ENCODE measurements at places on chromosomes 6 and 20.

GRCh38 chr6:68572525-68572924 is 62.6 kb upstream of the ADGRB3 start:
- DNase-seq = peak; percentile 43

- DNase-seq = peak; percentile 75
These were observed at the start of gene HLA-DQA1 for GRCh38 chr6:32637219-32637880. TSS of gene HLA-DQA1 (plus strand) at chr6:32637406. CDS start at chr6:32637459, 53 bp downstream.

GRCh38 chr6:120826253-120826652 is 508.0 kb downstream of the TBC1D32 start:
- no peak for DNase-seq

- DNase-seq = no peak
These were observed 277.0 kb upstream of the PTCHD4 start for GRCh38 chr6:48388044-48388443.

DNA sequence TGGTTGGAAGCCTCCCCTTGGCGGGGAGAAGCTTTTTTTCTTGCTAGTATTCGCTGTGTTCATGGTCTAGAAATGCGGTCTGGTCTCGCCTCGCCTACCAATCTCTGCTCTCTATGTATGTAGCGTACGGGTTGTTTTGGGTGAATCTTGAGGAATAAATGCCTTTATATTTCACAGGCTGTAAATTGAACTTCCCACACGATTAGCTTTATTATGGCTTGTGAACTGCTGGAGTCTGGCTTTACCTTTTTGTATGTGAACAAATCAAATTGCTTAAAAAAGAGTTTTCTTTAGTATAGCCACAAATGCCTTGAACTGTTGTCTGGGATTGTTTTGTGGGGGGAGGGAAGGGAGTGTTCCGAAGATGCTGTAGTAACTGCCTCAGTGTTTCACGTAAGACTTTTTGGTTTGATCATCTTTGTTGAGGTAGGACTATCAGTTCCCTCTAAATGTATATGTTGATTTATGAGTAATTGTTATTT is 2.2 kb downstream of the INSM1 start:
- DNase-seq = no peak

GRCh38 chr6:85451565-85452306 is 1.9 kb downstream of the NT5E start:
- no peak for DNase-seq

DNA sequence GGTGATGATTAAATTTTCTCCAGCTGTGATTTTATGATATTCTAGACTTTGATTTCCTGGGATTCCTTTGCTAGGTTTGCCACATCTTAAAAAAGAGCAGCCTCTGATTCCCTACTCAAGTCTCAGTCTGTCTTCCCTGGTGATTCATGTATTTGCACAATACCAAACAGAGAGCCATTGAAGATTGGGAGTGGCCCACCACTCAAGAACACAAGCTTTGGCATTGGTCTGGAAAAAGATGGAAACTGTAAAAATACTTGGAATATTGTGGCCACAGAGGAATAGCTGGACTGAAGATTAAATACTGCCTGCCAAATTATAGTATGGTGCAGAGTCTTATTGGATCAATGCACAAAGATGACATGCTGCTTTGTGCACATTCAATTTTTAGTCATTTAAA is 32.9 kb downstream of the PTCHD4 start:
- no peak for DNase-seq

- DNase-seq = no peak
These were observed 189.5 kb downstream of the THBS2 start for GRCh38 chr6:169064194-169064593.

GRCh38 chr6:12030993-12031550 is 19.0 kb downstream of the HIVEP1 start:
- no peak for DNase-seq

DNA sequence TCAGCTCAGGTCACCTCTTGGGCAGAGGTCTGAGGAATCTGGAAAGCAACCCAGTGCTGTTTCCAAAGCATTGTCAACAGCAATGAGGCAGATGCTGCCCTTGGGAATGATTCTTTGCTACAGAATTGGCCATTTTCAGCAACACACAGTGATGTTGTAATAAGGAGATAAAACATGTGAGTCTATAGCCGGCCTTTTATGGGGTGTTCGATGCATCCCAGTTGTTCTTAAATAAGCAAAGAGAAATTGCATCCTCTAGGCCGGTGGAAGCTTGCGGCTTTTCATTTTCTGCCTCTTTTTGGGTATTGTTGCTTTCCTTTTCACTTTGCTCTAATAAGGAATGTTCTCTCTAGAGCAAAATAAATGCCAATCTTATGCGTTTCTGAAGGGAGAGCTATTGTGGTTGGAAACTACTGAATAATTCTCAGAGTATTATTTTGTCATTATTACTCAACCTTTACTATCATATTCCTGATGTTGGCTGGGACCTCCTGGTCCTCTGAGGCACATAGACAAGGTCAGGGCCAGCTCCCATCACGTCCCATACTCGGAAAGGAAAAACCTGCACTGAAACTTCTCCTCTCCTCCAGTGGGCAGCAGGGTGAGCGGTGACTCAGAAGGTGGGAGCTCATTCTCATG is 214.2 kb downstream of the CDH26 start:
- DNase-seq = no peak

- DNase-seq = no peak
These were observed 348.3 kb downstream of the FRK start for GRCh38 chr6:115712291-115712961.

DNA sequence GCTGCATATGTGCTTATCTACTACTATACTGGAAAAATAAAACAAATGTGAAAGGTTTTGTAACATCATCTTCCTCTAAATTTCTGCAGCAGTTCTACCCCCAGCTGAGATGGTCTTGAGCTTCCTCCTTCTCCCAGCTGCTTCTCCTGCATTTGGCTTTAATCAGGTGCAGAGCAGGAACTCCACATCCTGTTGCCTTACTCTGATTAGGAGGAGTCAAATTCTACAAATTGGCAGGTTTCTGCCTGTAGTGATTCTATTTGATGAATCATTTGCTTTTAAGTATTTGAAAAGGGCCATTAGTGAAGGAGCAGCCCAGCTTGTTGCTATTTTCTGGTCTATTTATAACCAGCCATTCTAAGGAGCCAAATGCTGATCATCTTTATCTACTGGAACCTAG is 224.5 kb downstream of the GMDS start:
- DNase-seq = peak; percentile 13

DNA sequence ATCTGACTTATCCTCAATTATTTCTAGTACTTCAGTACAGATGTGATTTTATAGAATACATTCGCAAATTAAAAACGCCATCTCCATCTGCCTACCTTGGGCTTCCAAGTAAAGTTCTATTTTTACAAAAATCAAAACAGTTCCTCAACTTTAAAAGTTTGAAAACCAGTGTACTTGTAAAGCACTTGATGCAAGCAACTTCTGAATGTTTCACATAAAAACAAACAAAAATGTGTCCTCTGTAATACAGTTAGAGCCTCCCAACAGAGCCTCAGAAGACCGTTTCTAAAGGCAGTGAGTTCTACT is 384 bp upstream of the MANEA start:
- DNase-seq = no peak

DNA sequence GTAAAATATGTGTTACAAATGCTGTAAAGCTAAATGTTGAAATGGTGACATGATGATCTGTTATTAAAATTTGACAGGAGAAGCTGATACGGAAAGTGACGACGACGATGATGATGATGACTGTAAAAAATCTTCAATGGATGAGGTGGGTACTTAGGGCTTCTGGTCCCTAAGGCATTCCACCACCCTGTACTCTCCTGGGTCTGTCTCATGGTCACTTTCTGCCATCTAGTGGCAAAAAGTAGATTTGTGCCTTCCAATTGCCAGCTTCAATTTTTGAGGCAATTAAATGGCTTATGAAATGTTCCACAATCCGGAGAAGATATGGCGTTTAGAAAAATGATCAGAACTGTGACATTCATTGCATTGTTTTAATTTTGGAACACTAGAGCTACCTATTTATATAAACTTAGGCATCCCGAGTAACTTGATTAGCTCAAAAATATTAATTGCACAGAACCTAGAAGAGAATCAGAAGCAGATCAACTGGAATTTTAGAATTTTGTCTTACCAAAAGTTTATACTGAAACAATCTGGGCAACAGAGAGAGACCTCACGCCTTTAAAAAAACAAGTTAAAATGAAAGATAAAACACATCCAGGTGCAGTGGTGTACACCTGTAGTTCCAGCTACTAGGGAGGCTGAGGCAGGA is 346.5 kb upstream of the PLCB4 start:
- peak; percentile 78 for DNase-seq

- DNase-seq = no peak
These were observed 219.8 kb upstream of the UFL1 start for GRCh38 chr6:96301781-96302180.

DNA sequence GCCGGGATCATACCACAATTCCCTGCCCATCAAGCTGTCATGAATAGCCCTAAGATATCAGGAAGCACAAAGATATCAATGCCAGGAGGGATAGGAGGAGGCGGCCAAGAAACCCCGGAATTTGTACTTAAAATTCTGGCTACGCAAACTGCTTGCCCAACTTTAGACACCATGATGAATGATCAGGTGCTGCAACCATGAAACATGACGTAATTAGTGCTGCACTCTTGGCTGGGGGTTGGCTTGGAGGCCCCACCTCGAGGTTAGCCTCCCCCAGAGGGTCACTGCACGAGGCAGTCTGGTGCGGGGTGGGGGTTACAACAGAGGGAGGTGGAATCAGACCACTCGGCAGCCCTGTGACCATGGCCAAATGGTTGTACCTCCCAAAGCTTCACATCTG is 8.9 kb downstream of the SIRPA start:
- no peak for DNase-seq

- DNase-seq = no peak
These were observed 129.1 kb downstream of the SASH1 start for GRCh38 chr6:148471624-148472159.

DNA sequence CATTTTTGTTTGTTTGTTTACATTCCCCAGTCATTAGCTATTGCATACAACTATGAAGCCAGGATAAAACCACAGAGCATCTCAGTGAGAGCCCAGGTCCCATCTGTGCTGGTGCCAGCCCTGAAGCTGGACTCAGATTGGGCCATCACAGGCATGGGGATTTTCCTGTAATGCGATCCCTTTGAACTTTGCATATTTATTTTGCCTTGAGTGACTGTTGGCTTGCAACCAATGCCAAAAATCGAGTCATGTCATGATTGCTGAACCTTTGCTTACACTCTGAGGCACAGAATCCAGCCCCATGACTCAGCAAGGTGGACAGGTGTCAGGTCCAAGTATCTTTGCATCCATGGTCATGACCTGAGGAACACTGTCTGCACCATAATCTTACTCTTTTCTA is 46.2 kb upstream of the GGTLC1 start:
- no peak for DNase-seq

GRCh38 chr20:62642666-62643520 is 590 bp downstream of the SLCO4A1 start:
- DNase-seq = peak; percentile 45

DNA sequence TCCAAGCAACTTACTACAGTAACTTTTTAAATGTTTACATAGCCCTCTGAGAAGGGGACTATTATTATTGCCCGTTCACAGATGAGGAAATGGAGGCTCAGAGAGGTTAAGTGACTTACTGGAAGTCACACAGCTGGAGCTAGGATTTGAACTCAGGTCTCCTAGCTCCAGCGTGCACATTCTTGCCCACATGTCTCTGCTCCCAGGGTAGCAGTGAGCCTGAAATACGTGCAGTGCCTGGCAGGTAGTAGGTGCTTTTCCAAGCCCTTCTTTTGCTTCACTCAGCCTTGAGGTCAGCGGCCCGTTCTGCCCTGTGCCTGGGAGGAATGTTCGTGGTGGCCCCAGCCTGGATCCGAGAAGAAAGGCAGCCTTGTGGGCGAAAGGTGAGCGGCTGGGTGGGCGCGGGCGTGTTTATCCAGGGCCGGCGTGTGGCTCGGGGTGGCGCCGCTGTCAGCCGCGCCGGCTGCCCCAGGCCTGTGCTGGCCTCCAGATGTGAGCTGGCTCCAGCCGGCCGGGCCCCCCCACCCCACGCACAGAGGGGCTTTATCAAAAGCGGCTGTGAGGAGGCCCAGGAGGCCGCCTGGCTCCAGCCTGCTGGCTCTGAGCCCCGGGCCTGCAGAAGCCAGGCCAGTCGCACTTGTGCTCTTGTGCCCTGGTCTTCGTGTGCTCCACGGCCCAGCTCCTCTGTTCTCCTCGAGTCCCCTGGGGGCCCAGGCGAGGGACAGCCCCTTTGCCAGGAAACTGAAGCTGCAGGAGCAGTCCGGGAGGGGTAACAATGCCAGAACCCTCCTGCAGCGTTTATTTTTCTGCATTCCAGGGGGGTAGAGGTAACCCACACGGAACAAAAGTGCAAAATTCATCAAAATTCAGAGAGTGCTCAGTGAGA is 58.1 kb downstream of the UBE2V1 start:
- DNase-seq = no peak

GRCh38 chr6:165702669-165703068 is 39.6 kb upstream of the PDE10A start:
- no peak for DNase-seq

GRCh38 chr6:50264995-50265571 is 215.4 kb upstream of the DEFB112 start:
- DNase-seq = no peak

DNA sequence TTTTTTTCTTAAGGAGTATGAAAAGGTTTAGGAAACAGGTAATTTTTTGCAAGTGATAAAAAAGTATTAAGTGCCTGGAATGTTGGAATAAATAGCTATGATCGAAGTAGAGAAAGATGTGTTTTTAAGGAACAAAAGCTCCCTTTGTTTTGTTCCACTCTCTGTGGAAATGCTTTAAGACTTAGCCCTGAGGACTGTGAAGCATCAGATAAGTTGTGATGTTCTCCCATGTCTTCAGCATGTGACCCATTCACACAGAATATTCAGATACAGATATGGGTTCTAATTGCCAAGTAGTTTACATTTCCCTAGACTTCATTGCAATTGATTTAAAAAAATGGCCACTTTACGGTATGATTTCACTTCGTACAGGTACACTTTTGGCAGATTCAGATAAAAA is 80.6 kb downstream of the KCNQ5 start:
- no peak for DNase-seq

DNA sequence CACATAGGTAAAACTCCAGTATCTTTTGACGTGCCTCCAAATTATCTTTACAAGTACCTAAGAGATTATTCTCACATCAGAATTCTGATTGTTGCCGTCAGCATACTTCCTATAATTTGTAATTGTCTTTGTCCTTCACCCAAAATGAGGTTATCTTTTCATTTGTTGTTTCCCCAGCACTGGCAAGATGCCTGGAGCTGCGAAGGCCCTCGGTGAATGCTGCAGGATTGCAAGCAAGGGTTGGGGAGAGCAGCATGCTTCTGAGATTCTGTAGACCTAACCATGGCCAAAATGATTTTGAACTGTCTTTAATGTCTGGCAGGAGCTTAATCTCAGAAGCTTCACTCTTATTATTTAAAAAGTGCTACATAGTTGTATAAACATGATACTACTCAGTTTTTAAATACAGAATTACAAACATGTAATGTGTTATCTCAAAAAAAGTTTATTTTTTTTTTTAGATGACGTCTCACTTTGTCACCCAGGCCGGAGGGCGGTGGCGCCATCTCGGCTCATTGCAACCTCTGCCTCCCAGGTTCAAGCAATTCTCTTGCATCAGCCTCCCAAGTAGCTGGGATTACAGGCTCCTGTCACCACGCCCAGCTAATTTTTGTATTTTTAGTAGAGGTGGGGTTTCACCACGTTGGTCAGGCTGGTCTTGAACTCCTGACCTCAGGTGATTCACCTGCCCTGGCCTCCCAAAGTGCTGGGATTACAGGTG is 88.7 kb downstream of the ELOVL5 start:
- DNase-seq = no peak

GRCh38 chr6:41372832-41373626 is 37.6 kb downstream of the NCR2 start:
- no peak for DNase-seq

GRCh38 chr6:153334121-153334520 is 203.0 kb upstream of the RGS17 start:
- no peak for DNase-seq

- peak; percentile 34 for DNase-seq
These were observed 108.1 kb upstream of the PRDM1 start for GRCh38 chr6:105977934-105978504.
